ENCODE measurements at places on chromosomes 13 and 19.

- no peak for DNase-seq
Observed at GRCh38 chr13:109998684-109999533, 212.5 kb upstream of the IRS2 start.

GRCh38 chr13:77172650-77173049 lies 145.7 kb upstream of the FBXL3 start:
- DNase-seq, result no peak

DNA sequence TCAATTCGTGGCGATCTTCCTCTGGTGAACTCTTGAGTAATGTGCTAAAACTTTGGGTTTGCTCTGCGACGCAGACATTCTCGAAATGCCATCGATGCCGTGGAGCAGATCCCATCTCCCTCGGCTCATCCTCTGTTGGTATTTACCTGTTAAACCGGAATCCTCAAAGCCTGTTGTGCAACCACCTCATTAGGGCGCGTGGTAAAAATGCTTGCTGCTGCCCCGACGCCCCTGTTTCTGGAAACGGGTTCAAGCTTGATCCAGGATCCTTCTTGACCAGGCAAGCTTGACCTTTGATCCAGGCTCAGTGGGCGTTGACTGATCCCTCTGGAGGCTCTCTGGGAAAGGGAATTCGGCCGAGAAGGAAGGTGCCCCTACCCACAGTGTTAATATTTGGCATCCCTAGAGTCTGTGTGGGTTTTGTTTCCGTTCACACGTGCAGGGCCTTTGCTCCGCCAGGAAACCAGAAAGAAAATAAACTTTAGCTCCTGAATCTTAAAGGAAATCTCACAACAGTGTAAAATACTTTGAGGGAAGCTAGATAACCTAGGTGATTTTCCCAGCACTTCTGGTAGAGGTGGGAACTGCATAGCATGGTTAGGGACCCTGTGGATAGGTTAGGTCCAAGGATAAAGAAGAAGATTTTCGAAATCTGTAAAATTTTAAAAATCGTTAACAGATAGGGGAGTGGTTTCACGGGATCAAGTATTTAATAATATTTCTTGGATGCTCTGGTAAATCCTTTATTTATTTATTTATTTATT lies 1.1 kb downstream of the LSM14A start:
- DNase-seq, result no peak

- no peak for DNase-seq
Observed at GRCh38 chr13:23513455-23513854, 56.8 kb upstream of the TNFRSF19 start.

GRCh38 chr13:47747901-47748300 lies 253.2 kb downstream of the SUCLA2 start:
- DNase-seq, result no peak

DNA sequence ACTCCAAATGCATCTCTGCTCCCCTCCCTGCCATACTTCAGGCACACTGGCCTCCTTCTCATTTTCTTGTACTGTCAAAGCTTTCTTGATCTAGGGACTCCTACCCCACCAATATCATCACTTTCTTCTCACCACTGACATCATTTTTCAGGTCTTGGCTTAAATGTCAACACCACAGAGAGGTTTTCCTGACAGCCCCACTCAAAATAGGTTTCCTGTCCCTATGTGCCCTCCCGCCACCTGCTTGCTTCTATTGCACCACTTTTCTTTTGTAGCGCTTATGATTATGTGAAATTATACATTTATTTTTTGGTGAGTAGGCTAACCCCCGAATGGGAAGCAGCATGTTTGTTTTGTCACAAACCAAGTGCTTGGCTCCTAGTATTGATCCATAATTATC lies 164.6 kb downstream of the NDFIP2 start:
- no peak for DNase-seq

GRCh38 chr13:58018865-58019264 lies 387.3 kb downstream of the PCDH17 start:
- DNase-seq, result no peak

GRCh38 chr19:46862503-46862834 lies 1.7 kb downstream of the ARHGAP35 start:
- no peak for DNase-seq

DNA sequence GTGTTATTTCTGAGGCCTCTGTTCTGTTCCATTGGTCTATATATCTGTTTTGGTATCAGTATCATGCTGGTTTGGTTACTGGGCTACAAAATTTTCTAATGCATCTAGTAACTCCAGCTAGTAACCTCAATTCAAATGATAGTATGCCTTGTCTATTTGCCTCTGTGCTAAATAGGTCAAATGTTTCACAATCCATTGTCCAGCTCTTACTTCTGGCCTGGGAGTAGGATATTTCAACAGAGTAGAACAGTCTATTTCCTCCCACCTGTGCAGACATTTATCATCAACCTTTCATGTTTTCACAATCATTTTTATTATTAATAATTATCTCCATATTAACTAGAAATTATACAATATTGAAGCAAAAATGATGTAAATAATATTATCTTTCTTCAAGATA lies 18.1 kb upstream of the NDFIP2 start:
- DNase-seq, result no peak

- no peak for DNase-seq
Observed at GRCh38 chr13:43303033-43303729, 279.8 kb downstream of the DNAJC15 start.

DNA sequence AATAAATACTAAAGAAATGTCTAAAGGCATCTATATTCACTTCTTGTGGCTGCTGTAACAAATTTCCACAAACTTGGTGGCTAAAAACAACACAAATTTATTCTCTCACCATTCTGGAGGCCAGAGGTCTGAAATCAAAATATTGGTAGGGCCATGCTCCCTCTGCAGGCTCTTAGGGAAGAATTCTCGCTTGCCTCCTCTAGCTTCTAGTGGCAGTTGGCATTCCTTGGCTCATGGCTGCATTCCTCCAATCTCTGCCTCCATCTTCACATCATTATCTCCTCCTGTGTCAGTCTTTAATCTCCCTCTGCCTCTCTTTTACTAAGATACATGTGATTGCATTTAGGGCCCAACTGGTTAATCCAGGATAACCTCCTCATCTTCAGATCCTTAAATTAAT lies 54.1 kb upstream of the RFXAP start:
- no peak for DNase-seq

DNA sequence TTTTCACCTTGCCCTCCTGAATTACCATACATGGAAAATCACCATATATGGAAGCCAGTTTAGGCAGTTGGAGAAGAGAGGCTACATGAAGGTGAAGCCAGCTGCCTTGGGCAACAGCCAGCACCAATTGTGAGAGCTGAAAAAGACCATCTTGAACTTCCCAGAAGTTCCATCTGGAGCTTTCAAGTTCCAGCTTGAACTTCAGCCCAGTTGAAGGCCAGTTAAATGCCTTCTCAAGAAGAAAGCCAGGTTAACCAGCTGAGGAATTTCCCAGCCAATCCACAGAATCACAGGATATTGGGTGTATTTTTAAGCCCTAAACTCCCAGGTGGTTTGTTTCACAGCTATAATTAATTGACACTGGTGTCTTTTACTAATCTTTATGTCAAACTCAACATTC lies 713.6 kb upstream of the MIR17HG start:
- DNase-seq, result no peak

DNA sequence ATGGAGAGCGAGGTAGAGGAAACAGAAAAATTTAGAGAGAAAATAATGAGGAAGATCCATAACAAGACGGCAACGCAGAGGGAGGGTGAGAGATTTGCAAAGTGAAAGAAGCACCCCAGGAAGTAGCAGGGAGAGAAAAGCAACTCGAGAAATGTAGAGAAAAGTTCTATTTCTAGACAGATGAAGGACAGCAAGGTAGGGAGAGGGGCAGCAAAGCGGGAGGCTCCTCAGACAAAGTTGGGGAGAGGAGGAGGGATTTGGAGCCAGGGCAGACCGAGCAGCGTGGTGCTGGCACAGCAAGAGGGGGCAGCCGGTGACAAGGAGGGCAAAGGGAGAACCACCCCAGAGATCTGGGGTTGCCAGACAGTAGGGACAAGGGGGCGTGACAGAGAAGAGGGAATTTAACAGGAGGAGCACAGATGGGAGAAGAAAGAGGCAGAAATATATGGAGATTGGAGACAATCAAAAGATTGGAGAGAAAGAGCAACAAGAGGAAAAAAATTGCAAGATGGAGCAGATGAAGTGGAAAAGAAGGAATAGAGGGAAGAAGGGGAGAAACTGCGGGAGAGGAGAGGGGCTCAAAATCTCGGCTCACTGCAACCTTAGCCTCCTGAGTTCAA lies 989 bp downstream of the ZNF766 start:
- no peak for DNase-seq

DNA sequence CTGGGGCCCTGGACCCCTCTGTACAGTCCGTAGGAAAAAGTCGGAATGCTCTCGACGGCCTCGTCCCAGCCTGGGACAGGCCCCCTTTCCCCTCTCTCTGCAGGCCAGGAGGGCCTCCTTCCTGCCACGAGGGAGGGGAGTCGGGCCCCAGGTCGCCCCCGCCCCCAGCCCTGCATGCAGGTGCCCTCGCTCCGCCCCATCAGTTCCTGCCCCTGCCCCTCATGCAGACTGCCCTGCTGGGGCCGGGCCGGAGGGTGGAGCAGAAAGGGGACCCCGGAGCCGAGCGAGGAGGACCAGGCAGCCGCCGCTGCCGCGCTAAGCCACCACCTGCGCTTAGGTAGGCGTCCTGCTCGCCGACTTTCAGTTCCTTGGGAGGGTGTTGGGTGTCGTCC lies 7.3 kb downstream of the LYL1 start:
- DNase-seq, result no peak

DNA sequence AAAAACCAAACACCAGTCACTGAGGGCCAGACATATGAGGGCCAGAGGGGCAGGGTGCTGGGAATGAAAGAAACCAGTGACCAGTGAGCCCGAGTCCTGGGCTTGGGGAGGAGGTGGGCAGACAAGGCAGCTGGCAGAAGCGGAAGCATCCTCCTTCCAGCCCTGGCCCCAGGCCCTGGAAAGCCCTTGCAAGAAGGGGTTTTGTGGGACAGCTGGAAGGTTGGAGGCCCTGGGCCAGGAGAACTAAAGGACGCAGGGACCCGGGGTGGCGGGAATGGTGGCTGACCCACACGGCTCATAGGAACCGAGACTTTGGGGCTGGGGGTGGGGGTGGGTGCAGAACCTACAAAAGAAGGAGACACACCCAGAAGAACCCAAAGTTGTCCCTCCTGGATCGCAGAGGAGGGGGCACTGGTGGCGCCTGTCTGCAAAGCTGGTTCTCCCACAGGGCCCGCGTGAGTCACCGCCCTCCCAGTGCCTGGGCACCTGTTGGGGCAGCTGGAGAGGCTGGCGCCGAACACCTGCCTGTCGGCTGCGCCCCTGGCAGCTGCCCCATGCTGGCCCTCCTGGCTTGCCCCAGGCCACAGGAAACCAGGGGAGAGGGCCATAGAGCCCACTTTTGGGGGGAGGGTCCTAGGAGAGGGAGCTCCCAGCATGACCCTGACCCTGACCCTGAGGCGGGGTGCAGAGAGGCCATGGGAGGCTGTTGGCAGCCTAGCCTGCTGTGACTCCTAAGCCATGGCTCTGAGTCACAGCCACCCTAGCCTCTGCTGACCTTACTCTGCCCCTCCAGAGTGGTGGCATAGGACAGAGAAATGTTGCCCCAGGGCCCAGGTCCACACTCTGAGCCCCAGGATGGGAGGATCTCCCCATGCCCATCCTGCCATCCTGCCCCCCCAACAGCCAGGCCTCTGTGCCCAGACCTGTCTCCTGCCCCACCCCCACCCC lies 802 bp downstream of the DMPK start:
- DNase-seq, result no peak

DNA sequence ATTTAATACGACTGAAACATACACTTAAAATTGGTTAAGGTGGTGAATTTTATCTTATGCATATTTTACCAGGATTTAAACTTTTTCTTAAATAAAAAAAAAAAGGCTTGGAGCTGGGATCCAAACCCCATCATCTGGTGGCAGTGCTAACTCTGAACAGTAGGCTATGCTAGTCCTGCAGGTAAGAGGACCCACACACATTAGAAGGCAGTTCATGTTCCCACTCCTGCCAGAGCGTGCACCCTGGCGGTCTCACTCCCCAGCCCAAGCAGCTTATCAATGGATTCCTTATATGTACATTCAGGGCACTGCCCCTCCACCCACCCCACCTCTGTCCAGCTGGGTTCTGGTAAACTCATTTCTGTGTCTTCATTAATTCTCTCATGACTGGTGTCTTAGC lies 31.3 kb upstream of the CEBPA start:
- no peak for DNase-seq
